ENCODE measurements at places on chromosomes 12 and 14. TPM values are rescaled to one million over a fixed set of nuclear protein-coding genes. Genes with fewer than 3 reads are reported as not detected.
A peak's percentile ranks its signal among the peaks of the same experiment; 100 is the strongest.

- no peaks in the 10 kb centered on the region for H3K36me3 ChIP-seq
- H3K4me1 ChIP-seq: no peaks in the 10 kb centered on the region
- H3K27ac ChIP-seq: no peak overlapping the region
- peaks cover 41% of the 10 kb centered on the region for H3K27me3 ChIP-seq
Observed at GRCh38 chr14:36504771-36505175, 15.3 kb downstream of the NKX2-1 start.

DNA sequence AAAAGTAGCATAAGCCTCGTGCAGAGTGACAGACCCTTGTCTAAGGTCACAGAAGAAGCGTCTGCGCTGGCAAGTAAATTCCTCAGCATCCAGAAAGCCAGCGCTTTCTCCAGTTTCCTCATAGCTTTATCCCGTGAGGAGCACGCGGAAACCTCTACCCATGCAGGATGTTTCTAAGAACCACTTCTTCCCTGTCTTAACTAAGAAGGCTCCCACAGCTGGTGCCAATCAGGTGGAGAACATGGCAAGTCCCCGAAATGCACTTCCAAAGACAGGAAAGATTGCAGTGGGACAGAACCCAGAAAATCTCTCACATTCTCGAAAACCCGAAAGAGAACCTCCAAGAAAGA lies 968 bp upstream of the ARID4A start:
- no peaks in the 10 kb centered on the region for H3K27me3 ChIP-seq
- H3K4me1 ChIP-seq: no peaks in the 10 kb centered on the region
- DNase-seq: no peak

DNA sequence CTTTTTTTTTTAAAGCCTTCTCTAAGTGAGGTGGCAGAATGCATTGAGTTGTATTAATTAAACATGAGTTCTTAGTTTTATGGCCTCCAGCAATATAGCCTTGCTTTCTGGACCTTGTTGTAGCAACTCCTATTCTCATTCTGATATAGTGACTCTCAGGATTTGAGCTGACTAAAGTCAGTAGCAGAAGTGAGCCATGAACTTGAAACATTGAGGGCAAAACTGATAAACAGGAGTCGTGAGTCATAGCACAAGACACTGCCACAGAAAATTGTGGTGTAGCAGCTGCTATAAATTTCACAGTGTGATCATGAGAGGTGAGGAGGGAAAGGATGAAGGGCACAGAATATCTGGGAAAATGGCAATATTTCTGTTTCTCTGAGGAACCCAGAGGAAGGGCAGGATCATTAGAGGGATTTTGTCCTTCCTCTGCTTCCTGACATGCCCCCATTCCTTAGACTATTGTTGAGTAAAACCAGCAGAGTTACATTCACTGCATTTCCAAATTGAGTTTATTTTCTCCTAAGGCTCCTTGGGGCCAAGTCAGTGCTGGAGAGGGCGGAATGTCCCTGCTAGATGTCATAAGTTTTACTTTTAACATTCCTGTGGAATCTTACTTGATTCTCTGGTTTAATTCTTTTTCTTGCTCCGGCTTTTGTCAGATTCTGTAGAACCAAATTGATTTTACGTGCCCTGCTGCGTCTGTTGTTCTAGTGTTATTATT lies 7.5 kb downstream of the KLRG1 start:
- no peak overlapping the region for H3K4me3 ChIP-seq
- no peaks in the 10 kb centered on the region for H3K27me3 ChIP-seq
- H3K36me3 ChIP-seq: no peaks in the 10 kb centered on the region
- no peaks in the 10 kb centered on the region for H3K4me1 ChIP-seq
- H3K27ac ChIP-seq: no peak overlapping the region
- peak; percentile 17 for DNase-seq

DNA sequence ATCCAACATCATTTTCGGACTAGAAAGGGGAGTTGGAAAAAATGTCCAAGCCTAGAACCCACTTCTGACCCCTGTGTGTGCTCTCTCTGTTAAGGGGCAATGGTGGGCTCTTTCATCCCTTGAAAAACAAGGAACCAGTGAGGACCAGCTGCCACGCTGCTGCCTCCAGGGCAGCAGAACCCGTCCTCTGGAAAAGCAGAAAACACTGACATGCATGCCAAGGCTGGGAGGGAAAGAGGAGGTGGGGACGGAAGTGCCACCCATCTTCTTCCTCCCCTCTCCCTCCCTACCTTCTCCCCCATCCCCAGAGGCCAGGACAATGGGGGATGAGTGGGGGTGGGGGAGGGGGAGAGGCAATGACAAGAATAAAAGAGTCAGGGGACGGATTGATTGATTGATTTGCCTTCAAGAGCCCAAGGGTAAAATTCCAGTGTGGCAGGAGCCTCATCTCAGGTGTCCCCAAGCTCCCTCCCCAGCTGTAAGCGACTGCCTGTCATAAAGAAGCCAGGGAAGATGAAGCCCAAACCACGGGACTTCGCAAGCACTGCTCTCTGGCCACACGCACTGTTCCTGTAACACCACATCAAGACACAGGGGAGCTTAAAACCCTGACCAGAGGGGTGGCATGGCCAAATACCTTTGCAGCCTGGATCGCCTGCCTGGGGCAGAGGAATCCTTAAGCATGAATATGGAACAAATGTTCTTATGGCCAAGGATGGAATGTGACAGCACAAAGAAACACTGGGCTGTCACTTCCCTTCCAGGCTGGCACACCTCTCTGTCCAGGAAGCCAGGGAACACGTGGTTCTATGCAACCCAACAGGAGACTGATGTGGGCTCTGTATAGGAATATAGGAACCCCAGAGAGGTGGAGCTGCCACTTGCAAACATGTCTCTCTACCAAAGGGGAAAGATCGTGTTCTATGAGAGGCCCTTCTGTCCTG lies 38.9 kb upstream of the BDKRB2 start:
- peaks cover 10% of the 10 kb centered on the region for H3K27me3 ChIP-seq
- no peak overlapping the region for H3K27ac ChIP-seq
- no peaks in the 10 kb centered on the region for H3K36me3 ChIP-seq
- H3K4me1 ChIP-seq: no peaks in the 10 kb centered on the region
- no peak overlapping the region for H3K4me3 ChIP-seq
- no peak for DNase-seq

GRCh38 chr12:67818459-67818903 lies 169.9 kb downstream of the DYRK2 start:
- no peaks in the 10 kb centered on the region for H3K36me3 ChIP-seq
- H3K4me1 ChIP-seq: no peaks in the 10 kb centered on the region
- no peak for DNase-seq
- no peaks in the 10 kb centered on the region for H3K27me3 ChIP-seq
- no peak overlapping the region for H3K27ac ChIP-seq

DNA sequence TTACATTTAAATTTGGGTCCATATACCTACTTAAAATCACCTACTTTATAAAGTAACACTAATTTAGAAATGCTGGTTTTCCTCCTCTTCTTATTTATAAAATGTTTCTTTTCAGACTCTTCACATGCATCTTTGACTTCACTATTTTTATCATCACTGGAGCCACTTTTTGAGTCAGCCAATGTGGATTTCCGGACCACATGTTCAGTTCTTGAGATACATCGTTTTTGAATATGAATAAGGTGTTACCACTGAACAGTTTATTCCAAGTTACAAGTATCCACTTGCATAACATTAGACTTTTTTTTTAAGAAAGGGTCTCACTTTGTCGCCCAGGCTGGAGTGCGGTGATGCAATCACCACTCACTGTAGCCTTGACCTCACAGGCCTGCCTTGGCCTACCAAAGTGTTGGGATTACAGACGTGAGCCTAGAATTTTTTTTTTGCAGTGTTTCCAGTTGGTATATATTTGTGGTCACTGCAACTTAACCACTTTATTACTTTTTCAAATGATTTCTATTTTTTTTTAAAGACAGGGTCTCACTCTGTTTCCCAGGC lies 5.7 kb downstream of the FNTB start:
- DNase-seq: no peak
- H3K4me3 ChIP-seq: no peak overlapping the region
- H3K36me3 ChIP-seq: no peaks in the 10 kb centered on the region
- H3K27ac ChIP-seq: no peak overlapping the region
- H3K4me1 ChIP-seq: no peaks in the 10 kb centered on the region
- H3K27me3 ChIP-seq: no peaks in the 10 kb centered on the region

DNA sequence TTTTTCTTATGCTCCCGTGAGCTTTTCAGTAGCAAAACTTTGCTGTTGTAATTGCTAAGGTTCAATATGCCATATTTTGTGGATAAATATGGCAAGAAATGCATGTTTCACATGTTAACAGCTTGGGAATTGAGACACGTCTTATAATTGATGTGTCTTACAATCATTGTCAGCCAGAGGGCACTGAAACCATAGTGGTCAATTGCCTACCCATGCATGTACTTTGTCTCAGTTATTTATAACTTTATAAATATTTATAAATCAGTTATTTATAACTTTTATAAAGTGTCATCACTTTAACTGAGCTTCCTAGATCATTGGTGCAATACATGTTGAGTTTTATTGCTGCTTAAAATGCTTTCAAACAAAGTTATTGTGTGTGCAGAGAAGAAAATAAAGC lies 82.0 kb downstream of the CATSPERB start:
- no peak overlapping the region for H3K4me3 ChIP-seq
- no peaks in the 10 kb centered on the region for H3K36me3 ChIP-seq
- no peak overlapping the region for H3K27ac ChIP-seq
- H3K27me3 ChIP-seq: no peaks in the 10 kb centered on the region
- DNase-seq: no peak
- H3K4me1 ChIP-seq: no peaks in the 10 kb centered on the region

STON2 gene
- total RNA-seq: 89.4 TPM

SYT1 gene
- total RNA-seq: not detected

DEPDC4 gene
- 5.7 TPM for total RNA-seq

Measured in K562 (cell line).